ENCODE measurements at places on chromosomes 5 and 9.
A peak's percentile ranks its signal among the peaks of the same experiment; 100 is the strongest.

DNA sequence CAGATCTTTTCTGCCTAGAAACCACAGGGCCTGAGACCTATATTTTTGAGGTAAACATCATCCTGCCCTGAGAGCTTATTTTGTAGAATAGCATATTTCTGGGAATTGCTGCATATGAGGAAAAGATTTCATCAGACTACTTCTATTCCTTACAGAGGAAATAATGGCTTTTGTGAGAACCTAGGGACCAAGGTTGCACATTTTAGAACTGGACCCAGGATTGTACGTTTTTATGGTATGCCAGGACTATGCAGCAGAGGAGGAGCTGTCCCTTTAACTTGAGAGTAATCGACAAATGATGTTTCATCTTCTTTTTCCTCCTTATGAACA lies 2.2 kb upstream of the ALDH1A1 start:
- DNase-seq = no peak

DNA sequence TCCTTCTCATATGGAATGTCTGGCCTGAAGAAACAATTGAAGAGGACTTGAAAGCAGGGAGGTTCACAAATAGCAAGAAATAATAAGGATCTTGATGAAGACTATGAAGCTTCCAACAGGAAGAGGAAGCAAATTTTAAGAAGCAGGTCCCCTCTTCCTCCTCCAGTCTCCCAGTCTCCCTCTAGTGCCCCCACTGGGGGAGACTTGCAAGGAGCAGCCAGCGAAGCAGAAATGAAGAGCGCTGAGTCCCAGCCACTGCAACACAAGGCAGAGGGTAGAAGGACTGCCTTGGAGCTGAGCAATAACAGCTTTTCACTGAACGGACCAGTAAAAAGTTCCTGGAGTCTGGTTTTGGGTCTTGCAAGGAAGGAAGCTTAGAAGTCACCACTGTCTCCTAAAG lies 32.6 kb upstream of the ACO1 start:
- no peak for DNase-seq

DNA sequence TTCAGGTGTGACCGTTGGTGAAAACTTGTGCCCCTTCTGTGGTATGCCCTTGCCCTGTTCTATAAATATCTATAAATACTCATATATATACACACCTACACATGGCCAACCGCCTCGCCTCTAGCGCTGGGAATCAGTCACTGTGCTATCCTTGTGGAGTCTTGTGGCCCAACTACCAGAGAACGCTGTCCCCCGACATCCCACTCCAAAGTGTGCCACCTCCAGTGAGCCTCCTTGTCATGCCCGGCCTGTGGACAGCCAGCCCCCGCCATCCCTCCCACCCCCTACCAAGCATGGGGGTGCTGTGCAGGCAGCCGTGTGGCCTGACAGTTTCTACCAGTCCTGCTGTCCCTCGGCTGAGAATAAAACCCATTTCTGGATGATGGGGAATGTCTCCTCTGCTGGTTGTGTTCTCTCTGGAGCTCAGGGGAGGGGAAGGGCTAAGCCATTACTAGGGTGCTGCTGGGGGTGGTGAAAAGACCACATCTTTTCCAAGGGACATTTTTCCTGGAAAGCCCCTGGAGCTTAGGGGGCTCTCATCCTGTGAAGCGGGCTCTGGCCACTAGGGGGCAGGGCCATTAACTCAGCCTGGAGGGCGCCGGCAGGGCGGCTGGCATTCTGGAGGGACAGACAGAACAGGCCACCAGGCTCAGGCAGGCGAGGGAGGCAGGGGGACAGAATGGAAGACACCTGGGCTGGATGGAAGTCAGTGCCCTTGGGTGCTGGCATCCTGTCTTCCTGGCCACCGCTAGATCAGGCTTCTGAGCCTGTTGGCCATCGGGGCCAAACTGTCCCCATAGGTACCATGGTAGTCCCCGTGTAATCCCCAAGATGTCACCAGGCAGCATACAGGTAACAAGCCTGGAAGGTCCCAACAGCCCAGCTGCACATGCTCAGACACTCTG lies 20.7 kb downstream of the GOLGA2 start:
- DNase-seq = no peak

DNA sequence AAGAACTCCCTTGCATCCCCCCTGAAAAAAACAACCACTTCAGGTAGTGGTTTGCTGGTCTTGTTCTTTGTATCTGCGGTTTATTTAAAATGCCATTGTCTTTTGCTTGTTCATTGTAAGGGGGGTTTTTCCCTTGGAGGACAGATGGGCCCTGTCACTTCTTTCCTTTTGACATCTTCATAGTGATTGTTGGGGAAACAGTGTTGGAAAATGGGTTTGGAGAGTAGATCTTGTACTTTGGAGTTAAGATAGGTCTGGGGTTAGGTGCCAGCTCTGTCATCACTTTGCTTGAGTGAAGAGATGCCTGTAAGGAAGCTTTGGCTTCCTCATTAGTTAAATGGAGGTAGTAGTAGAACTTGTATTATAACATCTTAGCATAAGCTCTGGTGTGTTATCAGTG lies 112.4 kb downstream of the KDM4C start:
- DNase-seq = no peak

DNA sequence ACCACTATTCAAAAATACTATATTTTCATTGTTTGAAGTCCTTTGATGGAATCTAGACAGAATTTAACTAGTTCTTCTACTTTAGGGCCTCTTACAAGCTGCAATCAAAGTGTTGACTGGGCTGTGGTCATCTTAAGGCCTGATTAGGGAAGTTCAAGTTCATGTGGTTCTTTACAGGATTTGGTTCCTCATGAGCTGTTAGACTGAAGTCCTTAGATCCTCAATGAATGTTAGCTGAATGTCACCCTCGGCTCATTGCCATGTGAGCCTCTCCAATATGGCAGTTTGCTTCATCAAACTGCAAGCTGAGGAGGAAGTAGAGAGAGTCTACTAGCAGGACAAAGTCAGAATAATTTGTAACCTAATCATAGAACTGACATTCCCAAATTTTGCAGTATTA lies 135.1 kb downstream of the CSNK1G3 start:
- DNase-seq = no peak

DNA sequence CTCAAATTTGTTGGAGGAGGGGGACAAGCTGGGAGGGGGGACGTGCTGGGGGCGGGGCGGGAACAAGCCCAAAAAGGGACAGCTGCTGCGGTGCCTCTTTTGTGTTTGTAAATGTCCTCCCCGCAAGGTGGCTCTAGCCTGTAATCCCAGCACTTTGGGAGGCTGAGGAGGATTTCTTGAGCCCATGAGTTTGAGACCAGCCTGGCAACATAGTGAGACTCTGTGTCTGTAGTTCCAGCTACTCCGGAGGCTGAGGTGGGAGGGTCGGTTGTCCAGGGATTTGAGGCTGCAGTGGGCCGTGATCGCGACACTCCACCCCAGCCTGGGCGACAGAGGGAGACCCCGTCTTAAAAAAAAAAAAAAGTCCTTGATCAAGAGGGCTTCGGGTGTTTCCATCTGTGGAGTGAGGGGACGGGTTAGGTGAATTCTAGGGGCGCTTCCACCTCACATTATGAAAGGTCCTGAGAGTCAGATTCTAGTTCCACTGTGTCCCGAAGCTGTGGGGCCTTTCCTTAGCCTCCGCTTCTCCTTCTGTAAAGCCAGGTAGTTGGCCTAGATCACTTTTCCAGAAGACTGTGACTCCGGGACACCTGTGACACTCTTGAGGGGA lies 779 bp upstream of the CTNNA1 start:
- peak; percentile 45 for DNase-seq

GRCh38 chr9:126295936-126296600 lies 30.6 kb upstream of the MVB12B start:
- DNase-seq = peak; percentile 23

- DNase-seq = no peak
Measured at GRCh38 chr5:56617998-56618397, 197.4 kb upstream of the MAP3K1 start.

DNA sequence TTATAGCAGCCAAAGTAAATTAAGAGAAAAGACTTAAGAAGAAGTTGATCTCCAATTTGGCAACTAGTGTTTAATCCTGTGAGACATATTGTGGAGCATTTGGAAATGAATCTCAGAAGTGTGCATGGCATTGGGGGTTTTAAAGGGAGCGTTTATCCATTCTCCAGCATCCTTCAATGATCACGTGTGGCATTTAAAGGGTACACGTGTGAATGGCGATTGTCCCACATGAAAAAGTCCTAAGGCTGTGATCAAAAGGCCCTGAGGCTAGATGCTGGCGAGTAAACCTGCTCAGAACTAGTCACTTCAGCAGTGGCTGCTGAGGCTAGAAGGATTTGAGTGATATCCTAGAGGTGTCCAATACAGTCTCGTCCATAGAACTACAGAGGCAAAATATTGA lies 315.6 kb upstream of the CDH9 start:
- no peak for DNase-seq
